ENCODE measurements at places on chromosomes 5 and 9.

DNA sequence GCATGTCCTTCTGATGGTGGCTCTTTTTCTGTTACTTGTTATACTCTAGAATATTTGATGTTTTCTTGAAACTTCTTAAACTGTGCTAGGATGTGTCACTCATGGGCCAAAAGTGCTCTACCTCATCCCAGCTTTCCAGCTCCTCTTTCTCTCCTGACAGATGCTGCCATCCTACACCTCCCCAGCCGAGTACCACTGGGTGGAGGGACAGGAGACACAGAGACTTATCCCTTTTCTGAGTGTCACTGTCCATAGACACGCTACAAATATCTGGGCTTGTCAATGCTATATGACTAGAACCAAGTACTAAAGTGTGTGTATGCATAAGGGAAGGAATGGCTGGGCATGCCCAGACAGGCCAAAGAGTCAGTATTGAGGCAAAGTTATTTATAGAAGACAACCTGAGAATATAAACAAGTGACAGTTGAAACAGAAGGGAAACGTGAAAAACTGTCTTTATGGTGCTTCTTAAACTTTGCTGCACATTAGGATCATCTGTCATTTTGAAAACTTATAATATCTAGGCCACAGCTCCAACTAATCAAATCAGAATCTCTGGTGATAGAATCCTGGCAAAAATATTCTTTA, 188.0 kb downstream of the CARTPT start:
- DNase-seq = no peak

DNA sequence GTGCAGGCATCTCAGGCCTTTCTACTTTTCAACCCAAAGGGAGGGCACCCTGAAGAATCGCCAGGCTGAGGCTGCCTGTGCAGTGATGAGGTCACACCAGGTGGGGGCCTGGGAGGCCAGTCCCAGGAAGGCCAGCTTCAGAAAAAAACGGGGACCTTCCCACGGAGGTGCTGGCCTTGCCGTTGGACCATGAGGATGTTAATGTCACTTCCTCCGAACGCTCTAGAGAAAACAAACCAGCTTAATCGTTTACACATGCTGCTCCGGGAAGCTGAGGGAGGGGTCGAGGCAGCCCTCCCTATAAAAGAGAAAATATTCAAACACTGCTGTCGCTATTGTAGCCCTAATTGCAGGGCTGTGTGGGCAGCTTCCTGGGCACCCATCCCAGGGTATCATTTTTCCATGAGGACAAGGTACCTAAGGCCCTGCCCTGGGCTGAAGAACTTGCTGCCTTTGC, 27.0 kb downstream of the PTGES start:
- no peak for DNase-seq

- DNase-seq = no peak
These were observed 130.7 kb upstream of the NREP start for GRCh38 chr5:111887706-111888105.

DNA sequence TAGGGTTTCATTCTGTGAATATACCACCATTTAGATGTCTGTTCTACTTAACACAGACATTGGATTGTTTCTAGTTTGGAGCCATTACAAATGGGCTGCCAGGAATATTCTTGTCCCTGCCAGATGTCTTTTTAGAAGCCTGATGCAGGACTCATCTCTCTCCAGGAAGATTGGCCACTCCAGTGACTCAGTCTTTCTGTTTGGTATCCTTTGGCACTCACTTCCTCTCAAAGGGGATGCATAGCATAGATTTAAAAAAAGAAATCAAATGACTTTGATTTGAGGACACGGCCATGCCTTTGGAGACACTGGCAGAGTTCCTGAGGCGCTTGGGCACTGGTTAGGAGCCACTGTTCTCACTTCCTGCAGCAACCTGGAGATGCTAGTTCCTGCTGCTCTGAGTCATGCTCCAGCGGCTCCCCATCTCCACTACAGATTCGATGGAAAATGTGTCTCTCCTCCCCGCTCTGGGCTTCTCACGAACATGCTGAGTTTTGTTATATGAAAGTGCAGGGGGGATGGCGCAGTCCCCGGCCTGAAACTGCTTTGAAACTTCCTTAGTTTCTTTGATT, 3.5 kb upstream of the ZNF366 start:
- DNase-seq = no peak

DNA sequence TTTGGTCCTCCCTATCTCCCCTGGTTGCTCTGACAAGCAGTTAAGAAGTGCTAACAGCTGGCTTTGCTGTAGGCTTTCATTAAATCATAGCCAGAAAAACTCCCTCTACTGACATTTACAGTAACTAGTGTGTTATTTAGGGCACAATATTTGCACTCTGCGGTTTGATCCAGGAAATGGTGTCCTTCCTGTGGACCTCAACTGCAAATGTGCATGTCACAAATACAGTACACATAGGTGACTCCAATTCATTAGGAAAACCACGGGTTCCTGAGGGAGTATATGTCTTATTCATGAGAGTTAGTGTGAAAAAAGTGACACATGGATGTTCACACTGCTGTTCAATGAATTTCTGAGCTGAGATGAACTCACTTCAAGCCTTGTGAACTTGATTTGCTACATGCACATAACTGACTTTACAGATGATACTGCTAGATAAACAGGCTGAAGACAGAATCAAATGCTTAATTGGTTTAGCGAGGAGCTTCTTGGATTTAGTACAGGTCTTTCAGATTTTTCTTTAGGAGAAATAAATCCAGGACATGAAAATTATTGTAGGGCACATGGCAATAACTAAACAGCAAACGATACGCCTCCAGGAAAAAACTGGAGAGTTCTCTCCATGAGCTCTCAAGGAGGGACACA, 281.5 kb downstream of the EFNA5 start:
- no peak for DNase-seq

DNA sequence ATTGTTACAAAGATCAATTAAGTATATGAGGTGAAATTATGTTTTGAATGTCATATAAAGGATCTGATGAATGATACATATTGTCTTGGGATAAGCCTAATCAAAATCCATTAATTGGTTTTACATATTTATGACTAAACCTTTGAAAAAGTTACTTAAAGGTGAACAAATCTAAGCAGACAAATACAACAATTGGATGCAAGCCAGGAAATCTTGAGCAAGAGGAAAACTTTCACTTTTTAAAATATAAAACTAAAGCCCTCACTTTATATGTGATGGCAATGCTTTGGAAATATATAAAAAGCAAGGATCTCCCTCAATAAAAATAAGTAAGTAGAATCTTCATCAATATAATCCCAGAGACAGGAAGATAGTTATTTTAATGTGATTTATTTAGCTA, 80.1 kb downstream of the EDIL3 start:
- no peak for DNase-seq

- DNase-seq = no peak
These were observed 47.4 kb upstream of the SNCAIP start for GRCh38 chr5:122264610-122265009.

GRCh38 chr5:90092734-90093133, 316.8 kb downstream of the CETN3 start:
- DNase-seq = no peak

GRCh38 chr5:96478983-96479382, 45.9 kb upstream of the PCSK1 start:
- DNase-seq = no peak

DNA sequence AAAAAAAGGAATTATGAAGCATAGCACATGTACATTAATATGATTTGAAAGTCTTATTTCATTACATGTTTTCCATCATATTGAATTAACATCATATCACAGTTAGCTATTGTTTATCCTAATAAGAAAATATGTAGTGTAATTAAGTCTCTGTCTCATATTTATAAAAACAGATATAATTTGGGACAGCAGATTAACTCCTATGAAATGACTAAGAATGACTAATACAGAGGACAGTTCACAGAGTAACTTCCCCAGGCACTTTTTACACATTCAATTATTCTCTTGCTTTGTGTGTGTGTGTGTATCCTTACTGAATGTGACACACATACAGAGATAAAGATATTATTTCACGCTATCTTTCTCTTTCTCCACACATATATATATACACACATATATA, 2400.9 kb upstream of the C9orf72 start:
- no peak for DNase-seq

GRCh38 chr9:80004714-80005113, 432.9 kb downstream of the TLE4 start:
- DNase-seq = no peak

DNA sequence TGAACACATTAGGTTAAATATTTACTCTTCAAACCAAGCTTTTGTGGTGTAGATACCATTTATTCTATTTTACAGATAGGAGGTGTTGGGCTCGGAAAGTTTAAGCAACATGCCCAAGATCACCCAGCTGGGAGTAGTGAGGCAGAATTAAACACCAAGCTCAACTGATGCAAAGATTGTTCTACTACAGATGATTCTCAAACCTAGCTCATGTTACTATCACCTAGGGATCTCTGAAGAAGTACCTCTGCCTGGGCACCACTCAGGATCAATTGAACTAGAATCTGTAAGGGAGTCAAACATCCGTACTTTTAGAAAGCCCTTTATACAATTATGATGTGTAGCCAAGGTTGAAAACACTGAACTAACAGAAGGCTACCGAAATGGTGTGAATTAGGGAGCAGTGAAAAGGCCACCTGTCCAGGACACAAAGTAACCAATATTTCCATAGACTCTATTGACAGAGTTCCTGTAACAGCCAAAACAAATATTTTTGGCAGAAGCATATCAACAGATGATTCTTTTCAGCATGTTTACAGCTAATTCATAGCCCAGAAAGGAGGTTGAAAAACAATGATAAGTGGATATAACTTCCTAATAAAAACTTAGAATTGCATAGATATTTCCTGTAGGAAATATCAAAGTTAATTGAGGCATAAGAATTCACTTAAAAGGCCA, 158.5 kb upstream of the PTGER4 start:
- DNase-seq = no peak

GRCh38 chr9:136424750-136425362, 14.4 kb downstream of the PMPCA start:
- no peak for DNase-seq
